ENCODE measurements at places on chromosomes 16 and 17.

GRCh38 chr17:47224966-47225365 lies 15.8 kb downstream of the MYL4 start:
- DNase-seq, result no peak

- DNase-seq, result no peak
Measured at GRCh38 chr16:49382916-49383315, 9.3 kb downstream of the C16orf78 start.

GRCh38 chr16:65178151-65178550 lies 56.3 kb upstream of the CDH11 start:
- DNase-seq, result no peak

DNA sequence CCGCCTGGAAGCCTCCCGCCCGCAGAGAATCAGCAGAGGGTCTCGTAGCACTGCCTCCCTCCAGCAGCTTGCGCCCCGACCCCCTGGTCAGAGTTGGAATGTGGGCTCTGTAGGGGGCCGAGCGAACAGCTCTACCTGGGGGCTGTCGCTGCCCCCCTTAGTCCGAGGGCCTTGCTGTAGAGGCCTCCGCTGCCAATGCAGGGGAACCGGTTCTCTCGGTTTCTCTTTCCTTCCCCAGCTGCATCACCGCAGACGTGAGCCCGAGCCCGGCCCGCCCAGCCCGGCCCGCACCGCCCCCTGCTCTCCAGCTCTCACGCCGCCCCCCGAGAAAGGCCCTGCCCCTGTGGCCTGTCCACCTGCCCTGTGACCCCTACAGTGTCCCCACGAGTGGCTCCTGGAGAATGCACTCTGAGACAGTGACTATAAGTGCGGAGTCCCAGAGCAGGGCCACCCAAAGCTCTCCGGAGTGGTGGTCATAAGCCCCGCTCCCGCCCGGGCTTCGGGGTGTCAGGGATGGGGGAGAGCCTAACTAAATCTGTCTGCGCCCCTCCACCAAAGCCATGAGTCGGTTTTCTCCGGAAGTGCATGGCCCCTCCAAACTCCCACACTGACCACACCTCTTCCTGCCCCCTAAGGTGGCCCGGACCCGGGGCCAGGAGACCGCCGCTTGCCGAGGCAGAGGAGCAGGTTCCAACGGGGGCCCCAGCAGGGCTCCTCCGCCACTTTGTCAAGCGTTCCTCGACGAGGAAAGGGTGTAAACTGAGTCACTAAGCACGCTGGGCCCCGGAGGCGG lies 1.7 kb downstream of the ARHGAP27 start:
- DNase-seq, result no peak

DNA sequence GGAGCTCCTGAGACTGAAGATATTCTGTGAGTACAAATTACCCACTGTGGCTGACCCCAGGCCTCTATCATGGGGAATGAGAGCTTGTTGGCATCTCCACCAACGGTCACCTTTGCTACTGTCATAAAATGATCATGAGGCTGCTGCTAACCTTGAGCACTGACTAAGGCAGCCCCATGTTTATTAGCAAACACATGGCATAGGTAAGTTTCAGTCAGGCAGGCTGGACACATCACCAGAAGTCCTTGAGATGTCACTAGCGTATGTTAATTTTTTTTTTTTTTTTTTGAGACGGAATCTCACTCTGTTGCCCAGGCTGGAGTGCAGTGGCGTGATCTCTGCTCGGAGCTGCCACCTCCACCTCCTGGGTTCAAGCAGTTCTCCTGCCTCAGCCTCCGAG lies 1.5 kb upstream of the GLG1 start:
- no peak for DNase-seq

- DNase-seq, result peak; percentile 70
Measured at GRCh38 chr17:65027305-65027704, 29.2 kb downstream of the GNA13 start.

- peak; percentile 43 for DNase-seq
Measured at GRCh38 chr17:80703142-80703478, 158.5 kb downstream of the RPTOR start.

GRCh38 chr16:27639561-27640276 lies 89.8 kb downstream of the KATNIP start:
- peak; percentile 3 for DNase-seq

DNA sequence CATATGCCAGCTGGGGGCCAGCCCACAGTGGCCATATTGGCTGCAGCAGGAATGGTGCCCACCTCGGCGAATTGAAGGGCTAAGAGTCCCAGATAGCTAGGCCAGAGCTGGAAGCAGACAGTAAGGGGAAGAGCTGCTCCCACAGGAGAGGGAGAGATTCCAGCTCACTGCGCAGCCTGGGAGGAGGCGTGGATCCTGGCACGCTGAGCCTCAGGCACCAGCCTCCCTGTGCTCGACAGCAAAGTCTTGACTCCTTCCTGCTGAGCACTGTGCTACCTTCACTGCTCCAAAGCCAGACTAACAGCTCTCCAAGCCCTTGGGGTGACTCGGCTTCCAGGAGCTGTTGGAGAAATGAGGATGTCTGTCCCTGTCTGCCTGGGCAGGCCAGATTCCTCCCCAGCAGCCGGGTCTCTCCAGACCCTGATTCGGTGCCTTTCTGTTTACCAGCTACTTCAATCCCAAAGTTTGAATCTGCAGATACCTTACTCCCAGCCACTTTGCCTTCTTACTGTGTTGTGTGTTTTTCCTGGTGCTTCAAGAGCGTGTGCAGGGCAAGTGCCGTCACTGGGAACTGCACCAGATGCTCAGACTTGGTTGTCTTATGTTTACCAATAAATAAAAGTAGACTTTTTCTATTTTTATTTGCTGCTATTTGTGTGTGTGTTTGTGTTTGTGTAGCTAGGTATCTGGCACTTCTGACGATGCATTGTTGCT lies 9.1 kb downstream of the CBX2 start:
- DNase-seq, result no peak

GRCh38 chr16:64586781-64587180 lies 535.1 kb downstream of the CDH11 start:
- DNase-seq, result no peak

DNA sequence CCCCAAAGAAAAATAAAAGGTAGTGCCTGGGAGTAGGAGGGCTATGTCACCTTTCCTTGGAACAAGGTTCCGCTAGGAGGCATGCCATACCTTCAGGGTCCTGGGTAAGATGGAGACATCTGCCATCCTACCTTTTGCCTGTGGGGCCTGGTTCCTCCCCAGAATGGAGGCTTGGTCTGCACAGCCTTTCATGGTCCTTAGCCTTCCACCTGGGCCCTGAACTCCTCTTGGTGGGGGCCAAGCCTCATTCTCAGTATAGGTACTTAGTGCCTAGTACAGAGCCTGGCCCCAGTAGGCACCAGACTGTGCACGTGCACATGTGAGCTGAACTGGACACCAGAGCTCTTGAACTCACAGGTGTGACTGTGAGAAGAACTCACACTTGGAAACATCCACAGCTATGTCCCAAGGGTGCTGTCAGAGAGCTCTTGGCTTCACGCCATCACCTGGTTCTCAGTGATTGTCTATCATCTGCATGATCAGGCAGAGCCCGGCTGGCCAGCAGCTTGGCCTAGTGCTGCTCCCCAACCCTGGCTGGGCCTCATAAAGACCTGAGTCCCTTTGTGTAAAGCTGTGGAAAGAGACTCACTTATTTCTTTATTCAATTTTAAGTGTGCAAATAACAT lies 143.2 kb downstream of the SOCS1 start:
- no peak for DNase-seq

- no peak for DNase-seq
Measured at GRCh38 chr16:35731341-35732040, 2272.1 kb downstream of the TP53TG3F start.

DNA sequence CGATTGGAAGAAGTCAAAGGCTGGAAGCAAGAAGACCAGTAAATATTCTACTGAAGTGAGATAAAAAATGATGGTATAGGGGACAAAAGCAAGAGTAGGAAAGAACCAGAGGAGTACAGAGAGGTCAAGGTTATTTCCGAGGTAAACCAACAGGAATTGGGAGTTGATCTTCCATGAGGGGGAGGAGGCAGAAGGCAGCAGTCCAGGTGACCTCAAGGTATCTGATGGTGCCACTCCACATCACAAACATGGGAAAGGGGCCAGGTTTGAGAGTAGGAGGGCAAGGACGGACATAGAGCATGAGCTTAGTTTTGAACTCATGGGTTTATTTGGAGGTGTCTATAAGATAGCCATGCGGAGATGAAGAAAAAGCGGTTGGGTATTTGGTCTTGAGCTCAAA lies 79.4 kb upstream of the CDYL2 start:
- no peak for DNase-seq

- no peak for DNase-seq
Measured at GRCh38 chr16:15792563-15792971, 64.3 kb downstream of the MYH11 start.

DNA sequence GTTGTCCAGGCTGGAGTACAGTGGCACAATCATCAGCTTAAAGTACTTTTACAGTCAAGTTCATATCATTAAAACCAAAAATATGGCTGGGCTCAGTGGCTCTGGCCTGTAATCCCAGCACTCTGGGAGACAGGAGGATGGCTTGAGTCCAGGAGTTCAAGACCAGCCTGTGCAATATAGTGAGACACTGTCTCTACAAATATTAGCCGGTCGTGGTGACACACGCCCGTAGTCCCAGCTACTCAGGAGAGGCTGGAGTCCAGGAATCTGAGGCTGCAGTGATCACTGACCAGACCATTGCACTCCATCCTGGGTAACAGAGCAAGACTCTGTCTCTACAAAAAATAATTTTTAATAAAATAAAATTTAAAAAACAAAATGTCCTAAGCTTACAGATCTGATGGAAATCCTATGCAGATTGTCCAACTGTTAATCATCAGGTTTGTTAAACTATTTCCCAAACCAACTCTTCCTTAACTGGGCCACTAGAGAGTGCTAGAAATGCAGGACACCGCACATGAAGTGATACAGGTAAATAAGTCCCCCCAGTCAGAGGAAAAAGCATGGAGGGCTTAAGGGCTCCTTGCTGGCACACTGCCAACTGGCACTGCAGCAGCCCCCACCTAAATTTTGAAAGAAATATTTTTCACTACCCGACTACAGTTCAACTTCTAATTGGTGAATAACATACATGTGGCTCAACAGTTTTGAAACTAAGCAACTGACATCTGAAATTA lies 2.8 kb downstream of the USP22 start:
- DNase-seq, result peak; percentile 38

GRCh38 chr17:47695429-47696376 lies 1.7 kb downstream of the TBKBP1 start:
- DNase-seq, result no peak

DNA sequence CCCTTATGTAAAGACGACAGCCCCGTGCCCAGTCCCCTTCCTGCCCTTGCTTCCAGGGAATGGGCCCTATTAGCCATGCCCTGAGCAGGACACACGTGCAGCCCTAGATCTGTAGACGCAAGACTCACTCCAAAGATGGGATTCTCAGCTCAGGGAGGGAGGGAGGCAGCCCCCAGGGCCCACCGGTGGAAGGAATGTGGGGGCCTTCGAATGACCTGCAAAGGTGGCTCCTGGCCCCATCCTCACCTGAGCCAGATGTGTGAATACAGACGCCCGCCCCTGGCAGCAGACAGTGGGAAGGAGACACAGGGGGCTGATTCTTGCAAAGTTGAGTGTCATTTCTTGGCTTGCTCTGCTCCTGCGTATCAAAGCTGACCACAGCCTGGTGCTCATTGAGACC lies 47.8 kb downstream of the LITAF start:
- no peak for DNase-seq

- DNase-seq, result no peak
Measured at GRCh38 chr16:23339787-23340186, 37.7 kb downstream of the SCNN1B start.

Data from CD4-positive, alpha-beta T cell treated with Interleukin-15 for 4 hours (primary cell).